Effector CD4-positive, alpha-beta T cell (primary cell): ENCODE measurements at places on chromosomes 7 and 10.

DNA sequence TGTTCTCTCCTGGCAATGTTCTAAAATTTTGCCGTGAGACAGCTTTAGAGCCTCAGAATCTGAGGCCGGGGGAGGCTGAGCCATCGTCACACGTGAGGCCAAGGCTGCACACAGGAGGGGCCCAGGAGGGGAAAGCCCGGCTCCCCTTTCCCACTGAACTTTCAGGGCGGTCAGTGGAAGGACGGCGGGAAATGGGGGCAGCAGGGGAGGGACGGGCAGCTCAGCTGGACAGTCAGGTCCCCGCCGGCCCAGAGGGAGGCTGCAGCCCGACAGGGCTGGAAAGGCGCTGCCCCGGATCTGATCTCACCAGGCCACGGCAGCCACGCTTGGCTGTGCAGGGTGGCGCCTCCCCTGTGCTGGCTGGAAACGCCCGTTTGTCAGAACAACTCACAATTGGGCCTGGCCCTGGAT lies 43.3 kb upstream of the ADGRA1 start:
- no peak for DNase-seq

DNA sequence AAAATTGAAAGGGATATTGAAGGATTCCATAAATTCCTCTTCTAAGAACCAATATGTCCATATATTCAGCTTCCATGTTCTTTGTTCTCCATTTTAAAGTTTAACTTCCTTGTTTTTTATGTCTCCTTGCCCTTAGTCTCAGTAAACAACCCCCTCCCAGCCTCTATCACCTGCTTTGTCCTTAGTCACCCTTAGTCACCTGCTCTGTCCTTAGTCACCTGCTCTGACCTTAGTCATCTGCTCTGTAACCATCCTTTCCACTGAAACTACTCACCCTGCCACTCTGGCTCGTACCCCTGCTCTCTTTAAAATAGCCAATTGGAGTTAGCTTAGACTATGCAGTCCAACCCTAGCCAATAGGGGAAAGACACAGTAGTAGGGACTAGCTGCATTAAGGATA lies 136.2 kb upstream of the TMEM106B start:
- DNase-seq, result no peak

DNA sequence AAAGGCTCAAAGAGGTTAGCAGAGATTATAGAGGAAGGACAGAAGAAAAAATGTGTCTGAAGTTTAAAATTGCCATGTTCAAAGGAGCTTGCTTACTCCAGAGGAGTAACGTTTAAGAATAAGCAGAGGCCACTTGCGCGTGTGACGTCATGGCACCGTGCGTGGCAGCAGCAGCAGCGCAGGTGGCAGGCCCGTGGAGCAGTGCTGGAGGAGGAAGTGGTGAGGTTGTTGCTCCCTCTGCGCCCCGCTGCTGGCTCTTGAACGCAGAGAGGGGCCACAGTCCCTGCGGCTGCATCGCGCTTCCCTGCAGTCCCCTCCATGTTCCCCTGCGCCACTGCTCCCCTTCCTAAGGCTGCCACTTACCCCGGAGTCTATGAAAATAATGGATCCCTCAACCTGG lies 37.5 kb downstream of the GDI2 start:
- DNase-seq, result peak; percentile 83

- DNase-seq, result peak; percentile 14
Observed at GRCh38 chr10:13074563-13075451, 25.2 kb upstream of the OPTN start.

DNA sequence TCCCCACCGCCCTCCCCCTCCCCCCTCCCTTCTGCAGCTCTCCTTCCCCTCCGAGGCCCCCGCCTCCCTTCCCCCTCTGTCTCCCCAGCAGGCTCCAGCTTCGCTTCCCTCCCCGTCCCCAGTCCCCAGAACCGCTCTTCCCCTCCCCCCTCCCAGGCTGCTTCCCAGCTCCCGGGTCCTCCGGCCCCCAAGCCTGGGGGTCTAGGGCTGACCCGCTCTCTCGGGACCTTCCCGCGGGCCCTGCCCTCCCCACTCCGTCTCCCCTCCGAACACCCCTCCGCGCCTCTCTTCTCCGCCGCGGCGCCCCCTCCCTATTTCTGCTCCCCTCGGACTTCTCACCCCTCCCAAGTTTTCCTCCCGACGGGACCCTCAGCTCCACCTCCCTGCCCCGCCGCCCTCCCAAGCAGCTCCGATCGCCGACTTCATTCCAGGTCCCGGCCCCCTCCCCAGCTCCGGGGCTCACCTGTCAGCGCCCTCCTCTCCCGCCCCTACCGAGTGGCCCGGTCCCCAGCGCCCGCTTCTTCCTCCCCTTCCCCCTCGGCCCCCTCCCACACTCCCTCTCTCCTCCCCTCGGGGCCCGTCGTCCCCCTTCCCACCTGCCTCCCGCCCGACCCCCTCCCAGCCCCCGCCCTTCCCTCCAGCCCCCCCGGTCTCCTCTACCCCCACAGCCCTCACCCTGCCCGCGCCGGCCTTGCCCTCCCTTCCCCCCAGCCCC lies 990 bp downstream of the ZNF467 start:
- DNase-seq, result no peak

DNA sequence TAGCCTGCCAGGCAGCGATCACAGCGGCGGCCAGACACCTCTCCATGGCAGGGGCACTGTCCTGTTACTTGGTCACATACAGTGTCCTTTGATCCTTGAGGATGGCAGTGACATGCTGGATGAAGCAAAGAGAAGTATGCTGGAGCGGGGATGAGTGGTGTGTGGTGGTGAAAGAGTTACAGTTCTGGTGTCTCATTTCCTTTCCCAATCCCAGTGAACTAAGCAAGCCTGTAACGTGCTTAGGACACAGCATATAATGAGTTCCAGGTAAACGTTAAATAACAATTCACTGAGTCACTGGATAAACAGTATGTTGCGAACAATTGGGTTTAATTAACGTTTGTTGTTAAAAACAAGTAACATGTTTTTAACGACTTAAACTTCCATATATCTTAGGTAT lies 63.5 kb upstream of the LAMB1 start:
- DNase-seq, result no peak

- no peak for DNase-seq
Observed at GRCh38 chr7:47836503-47837202, 111.6 kb downstream of the PKD1L1 start.

DNA sequence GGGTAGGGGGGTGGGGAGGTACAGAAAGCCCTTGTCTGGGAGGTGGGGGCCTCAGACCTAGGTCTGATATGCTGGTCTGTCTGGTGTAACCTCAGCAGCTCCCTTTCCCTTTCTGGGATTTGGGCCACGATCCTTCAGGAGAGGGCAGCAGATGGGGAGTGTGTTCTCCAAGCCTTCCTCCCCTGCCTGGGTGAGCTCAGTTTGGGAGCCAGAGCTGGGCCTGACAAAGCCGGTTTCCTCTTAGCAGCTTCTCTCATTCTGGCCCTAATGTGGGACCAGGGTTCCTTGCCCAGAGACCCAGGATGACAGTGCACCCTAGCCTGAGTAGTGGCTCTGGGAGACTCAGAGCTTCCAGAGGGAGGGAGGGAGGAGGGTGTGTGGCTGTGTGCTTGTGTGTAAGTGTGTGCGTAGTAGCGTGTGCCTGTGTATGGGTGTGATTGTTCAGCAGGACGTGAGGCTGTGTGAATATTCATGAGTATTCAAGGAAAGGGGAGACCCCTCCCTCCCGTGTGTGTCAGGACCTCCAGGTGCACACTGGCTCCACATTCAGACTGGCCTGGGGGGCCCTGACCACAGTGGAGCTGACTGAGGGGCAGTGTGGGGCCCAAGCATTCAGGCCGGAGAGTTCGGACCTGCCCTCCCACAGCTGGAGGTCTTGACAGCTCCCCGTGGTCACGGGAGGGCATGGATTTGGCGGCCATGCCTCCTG lies 96.5 kb downstream of the ZMIZ1 start:
- no peak for DNase-seq

DNA sequence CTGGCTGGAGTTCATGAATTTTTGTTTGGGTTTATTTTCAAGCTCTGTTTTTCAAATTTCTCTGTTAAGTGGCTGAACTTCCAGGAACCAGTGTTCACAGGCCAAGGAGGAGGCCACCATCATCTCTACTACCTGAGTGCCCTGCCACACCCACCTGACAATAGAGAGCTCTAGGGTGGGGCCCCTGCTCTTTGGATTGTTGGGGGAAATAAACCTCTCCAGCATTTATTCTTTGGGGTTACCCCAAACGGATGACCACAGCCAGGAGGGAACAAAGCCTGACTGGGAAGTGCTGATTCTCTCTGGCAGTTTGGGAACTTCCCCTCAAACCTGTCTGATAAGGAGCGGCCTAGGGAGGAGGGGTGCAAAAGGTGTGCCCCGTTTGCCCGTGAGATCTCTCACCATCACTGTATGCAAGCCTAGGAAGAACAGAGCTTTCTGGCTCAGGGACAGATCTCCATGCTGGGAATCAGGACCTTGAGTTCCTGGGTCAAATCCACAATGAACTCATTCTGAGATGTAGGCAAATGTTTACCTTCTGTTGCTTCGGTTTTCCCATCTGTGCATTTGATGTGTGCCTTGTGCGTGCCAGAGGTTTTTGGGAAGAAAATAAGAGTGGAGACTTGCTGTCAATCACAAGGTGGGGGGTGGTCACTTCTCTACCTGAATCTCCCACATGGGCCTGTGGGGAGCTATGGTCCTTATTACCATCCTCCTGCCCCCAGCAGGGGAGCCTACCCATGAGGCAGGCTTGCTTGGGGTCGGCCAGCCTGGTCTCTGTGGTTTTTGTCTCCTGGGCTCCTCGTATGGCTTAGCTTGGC lies 27.7 kb upstream of the PDCD4 start:
- DNase-seq, result no peak

DNA sequence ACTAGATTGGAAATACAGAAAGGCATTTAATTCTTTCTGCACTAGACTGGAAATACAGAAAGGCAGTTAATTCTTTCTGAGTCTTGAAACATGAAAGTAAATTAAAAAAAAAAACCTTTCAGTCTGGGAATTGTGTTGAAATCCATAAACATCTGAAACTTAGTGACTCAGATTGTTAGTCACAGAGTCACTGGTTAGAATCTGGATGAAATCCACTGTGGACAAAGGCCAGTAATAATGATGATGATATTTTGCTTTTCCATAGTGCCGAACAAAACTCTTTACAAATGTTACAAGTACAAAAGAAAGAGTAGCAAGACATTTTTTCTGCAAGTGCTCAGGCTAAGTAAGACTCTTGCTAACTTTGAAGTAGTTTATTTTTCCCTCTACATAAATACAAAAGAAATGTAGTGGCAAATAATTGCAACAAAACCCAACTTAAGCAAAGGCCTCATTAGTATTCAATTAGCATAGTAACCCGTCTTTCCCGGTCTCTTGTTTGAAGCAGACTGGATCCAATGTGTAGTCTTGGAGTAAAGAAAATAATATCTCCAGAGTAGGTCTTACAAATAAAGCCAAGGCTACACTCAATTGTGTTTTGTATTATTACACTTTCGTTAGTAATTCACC lies 5.8 kb upstream of the PRTFDC1 start:
- no peak for DNase-seq

GRCh38 chr10:12214763-12215218 lies 18.8 kb downstream of the CDC123 start:
- DNase-seq, result peak; percentile 40

- no peak for DNase-seq
Observed at GRCh38 chr7:134818613-134819345, 39.3 kb downstream of the CALD1 start.

DNA sequence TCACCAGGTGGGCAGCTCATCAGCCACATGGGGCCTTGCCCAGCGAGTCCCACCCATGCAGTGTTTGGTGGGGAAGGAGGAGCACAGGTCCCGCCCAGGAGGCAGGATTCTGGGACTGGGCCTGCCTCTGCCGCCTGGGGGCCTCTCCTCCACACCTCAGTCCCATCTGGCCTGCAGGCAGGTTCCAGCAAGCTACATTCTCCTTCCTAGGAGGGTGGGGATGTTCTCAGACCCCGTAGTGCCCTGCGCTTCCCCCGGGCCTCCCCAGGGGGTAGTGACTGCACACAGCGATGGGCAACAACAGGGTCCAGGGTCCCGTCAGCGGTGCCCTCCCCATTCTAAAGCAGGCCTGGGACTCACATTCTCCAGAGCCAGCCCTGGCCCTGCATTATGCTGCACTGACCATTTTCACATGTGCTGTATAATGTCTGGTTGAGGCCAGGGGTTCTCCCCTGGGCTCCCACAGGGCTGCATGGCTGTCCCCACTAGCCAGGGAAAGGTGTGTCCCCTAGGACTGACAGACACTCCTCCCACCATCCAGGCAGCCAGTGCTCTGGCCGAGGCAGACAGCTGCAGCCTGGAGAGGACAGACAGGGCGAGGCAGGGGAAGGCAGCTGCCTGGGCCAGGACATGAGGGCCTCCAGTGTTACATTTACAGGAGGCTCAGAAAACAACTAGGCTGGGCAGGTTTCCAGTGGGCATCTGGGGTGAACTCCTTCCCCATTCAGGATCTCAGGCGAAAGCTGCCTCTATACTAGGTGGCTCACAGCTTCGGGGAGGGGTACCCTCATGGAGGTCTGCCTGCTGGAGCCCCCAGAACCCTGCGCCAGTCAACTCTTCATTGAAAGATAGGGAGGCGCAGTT lies 9.3 kb downstream of the RASGEF1A start:
- DNase-seq, result no peak

GRCh38 chr10:130175074-130175473 lies 38.9 kb downstream of the GLRX3 start:
- no peak for DNase-seq

DNA sequence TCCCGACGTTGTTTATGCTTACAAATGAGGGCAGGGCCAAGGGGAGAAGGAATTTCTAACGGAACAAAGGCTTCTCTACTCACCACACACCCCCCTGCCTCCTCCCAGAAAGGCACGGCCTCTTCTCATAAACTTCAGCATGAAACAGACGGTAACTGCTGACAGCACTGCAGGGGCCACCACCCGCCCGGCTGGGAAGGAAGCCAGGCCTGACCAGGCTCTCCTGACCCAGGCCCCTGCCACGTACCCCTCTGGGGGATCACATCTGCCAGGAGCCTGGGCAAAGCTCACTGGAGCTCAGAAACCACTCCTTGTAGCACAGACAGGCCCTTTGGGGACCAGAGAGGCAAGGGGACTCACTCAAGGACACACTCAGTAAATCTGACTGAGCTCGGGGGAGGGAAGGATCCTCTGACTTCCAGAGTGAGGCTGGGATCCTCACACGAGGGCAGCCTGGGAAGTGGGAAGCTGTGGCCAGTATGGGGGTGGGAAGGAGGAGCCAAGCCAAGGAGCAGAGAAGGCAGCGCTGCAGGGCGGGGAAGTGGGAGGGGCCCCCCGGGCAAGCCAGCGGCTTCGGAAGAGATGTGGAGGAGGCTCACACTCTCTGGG lies 46.1 kb downstream of the ZCCHC24 start:
- DNase-seq, result no peak

GRCh38 chr7:26397796-26398426 lies 106.2 kb downstream of the SNX10 start:
- DNase-seq, result no peak

DNA sequence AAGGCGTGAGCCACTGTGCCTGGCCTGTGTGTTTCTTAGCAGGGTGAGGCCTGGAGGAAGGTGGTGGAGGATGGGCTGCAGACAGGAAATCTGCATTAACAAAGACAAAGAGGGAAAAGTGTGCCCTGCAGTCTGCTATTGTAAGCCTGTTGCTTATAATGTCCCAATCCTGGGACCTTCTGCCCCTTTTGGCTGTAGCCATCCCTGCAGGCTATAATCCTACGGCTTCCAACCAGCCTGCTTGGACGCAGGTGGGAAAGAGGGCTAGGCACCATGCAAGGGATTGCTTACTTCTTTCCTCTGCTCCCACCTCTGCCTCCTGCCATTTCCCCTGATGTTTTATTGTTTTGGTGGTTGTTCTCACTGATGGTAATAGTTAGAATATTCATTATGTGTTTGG lies 434.3 kb downstream of the PLXNA4 start:
- no peak for DNase-seq
